Upper lobe of left lung (tissue), 6 donors: ENCODE measurements at places on chromosomes 7 and 10.
A peak's percentile ranks its signal among the peaks of the same experiment; 100 is the strongest.

- no peaks in the 10 kb centered on the region for H3K36me3 ChIP-seq
- no peak for DNase-seq
- H3K4me1 ChIP-seq = peaks cover 10% of the 10 kb centered on the region
- H3K4me3 ChIP-seq = no peak overlapping the region
- H3K27ac ChIP-seq = no peak overlapping the region
Measured at GRCh38 chr10:127576051-127576450, 26.9 kb downstream of the NPS start.

- H3K4me1 ChIP-seq = no peaks in the 10 kb centered on the region
- H3K36me3 ChIP-seq = no peaks in the 10 kb centered on the region
- H3K27ac ChIP-seq = no peak overlapping the region
- no peak for DNase-seq
Measured at GRCh38 chr7:142469696-142470543, 212.1 kb upstream of the PRSS58 start.

- no peak for DNase-seq
- no peaks in the 10 kb centered on the region for H3K36me3 ChIP-seq
- no peaks in the 10 kb centered on the region for H3K4me1 ChIP-seq
- H3K4me3 ChIP-seq = no peak overlapping the region
- no peaks in the 10 kb centered on the region for H3K27me3 ChIP-seq
Measured at GRCh38 chr10:118246332-118247295, 95.5 kb downstream of the FAM204A start.

- no peaks in the 10 kb centered on the region for H3K4me1 ChIP-seq
- H3K36me3 ChIP-seq = no peaks in the 10 kb centered on the region
- H3K4me3 ChIP-seq = no peak overlapping the region
- DNase-seq = no peak
Measured at GRCh38 chr7:126700807-126701604, 551.7 kb downstream of the GRM8 start.

DNA sequence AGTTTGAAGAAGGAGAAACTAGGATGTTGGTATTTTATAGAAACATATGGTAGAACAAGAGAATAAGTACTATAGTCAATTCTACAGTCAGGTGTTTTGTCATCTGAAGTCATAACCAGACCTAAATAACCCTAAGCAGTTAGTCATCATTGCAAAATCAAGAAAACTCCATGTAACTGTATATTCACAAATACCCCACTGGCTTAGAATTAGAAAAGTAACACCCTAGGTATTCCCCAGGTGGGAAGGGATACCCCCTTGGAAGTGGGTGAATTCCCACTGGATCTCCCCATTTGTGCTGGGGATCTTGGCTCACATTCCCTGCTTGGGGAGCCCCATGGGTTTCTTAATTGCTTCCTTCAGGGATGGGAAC is 45.9 kb upstream of the ITGB8 start:
- no peak overlapping the region for H3K4me3 ChIP-seq
- no peaks in the 10 kb centered on the region for H3K27me3 ChIP-seq
- no peaks in the 10 kb centered on the region for H3K36me3 ChIP-seq
- DNase-seq = no peak

GRCh38 chr7:31192986-31193385 is 140.9 kb downstream of the ADCYAP1R1 start:
- no peaks in the 10 kb centered on the region for H3K4me1 ChIP-seq
- no peaks in the 10 kb centered on the region for H3K36me3 ChIP-seq
- no peak overlapping the region for H3K4me3 ChIP-seq
- DNase-seq = peak; percentile 81
- no peak overlapping the region for H3K27ac ChIP-seq

DNA sequence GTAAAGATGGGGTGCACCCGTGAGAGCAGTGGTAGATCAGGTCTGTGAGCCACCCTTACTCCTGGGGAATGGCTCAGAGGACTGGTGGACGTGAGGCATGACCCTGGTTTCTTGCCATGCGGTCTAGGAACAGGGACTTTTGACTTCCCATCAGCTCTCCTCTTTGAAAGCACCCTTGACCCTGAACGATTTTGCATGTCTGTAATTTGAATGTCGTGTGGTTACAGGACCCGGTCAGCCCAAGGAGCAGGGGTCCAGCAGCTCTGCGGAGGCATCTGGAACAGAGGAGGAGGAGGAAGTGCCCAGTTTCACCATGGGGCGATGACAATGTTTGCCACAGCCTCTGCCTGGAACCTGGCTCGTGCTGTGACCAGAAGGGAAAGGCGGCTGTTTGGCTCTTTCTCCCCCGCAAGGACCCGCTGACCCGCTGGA is 8.6 kb upstream of the ORAI2 start:
- no peaks in the 10 kb centered on the region for H3K36me3 ChIP-seq
- DNase-seq = peak; percentile 62
- H3K4me1 ChIP-seq = peaks cover 3% of the 10 kb centered on the region
- H3K27ac ChIP-seq = peak overlapping the region; percentile 89

- no peak for DNase-seq
- H3K27ac ChIP-seq = no peak overlapping the region
- peaks cover 57% of the 10 kb centered on the region for H3K4me1 ChIP-seq
- no peak overlapping the region for H3K4me3 ChIP-seq
- no peaks in the 10 kb centered on the region for H3K36me3 ChIP-seq
- no peaks in the 10 kb centered on the region for H3K27me3 ChIP-seq
Measured at GRCh38 chr10:125114761-125115391, 45.5 kb downstream of the CTBP2 start.

- H3K4me1 ChIP-seq = no peaks in the 10 kb centered on the region
- H3K27me3 ChIP-seq = no peaks in the 10 kb centered on the region
- DNase-seq = peak; percentile 50
- H3K36me3 ChIP-seq = no peaks in the 10 kb centered on the region
- no peak overlapping the region for H3K4me3 ChIP-seq
Measured at GRCh38 chr10:93160829-93161228, 87.1 kb downstream of the CYP26A1 start.

GRCh38 chr10:92702301-92702916 is 12.7 kb downstream of the HHEX start:
- DNase-seq = no peak
- H3K4me3 ChIP-seq = no peak overlapping the region
- H3K27me3 ChIP-seq = no peaks in the 10 kb centered on the region
- H3K4me1 ChIP-seq = peaks cover 11% of the 10 kb centered on the region

DNA sequence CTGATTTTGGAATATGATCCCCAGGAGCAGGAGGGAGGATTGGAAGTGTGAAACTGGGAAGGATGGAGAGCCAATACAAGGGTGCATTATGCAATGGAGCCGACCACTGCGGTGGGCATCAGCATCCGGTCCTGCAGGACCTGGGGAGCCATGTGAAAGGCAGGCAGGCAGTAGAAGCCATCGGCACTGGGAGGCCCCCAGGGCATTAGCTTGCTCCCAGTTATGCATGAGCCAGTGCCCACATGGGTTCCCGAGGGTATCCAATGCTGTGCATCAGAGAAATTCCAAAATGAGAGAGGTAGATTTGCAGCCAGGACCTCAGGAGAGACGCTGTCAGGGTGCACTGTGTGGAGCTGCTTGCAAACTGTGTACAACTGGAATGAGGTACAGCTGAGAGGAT is 8.7 kb upstream of the KCP start:
- H3K4me3 ChIP-seq = no peak overlapping the region
- no peak overlapping the region for H3K27ac ChIP-seq
- peaks cover 24% of the 10 kb centered on the region for H3K4me1 ChIP-seq
- no peak for DNase-seq
- no peaks in the 10 kb centered on the region for H3K27me3 ChIP-seq

- no peak overlapping the region for H3K27ac ChIP-seq
- no peaks in the 10 kb centered on the region for H3K27me3 ChIP-seq
Measured at GRCh38 chr10:26310361-26310760, 93.8 kb downstream of the GAD2 start.

DNA sequence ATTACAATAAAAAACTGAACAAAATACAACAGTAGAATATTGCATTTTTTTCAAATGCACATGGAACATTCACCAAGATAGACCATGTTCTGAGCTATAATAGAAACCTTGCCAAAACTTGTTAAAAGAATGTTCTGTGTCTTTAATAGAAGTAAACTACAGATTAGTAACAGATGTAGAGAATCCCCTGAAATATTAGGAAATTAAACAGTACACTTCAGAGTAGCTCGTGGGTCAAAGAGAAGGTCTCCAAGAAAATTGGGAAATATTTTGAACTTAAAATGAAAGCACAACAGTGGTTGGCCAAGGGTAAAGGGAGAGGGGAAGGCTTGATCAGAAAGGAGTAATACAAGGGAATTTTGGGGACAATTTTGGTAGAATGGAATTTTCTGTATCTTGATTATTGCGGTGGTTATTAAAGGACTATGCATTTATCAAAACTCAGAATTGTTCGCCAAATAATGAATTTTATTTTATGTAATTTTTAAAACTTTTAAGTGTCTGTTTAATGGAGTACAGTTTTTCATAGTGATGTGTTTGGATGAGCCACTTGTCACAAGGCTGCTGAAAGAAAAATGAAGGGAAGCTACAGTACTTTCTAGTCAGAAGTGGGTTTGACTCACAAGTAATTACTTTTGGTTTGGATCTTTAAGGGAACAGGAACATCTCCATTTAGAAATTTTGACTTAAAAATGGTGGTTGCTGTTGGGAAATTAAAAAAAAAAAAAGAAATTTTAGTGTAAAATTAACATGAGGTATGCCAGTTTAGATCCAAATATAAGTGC is 10.2 kb downstream of the PLEKHA8 start:
- H3K4me3 ChIP-seq = no peak overlapping the region
- no peak for DNase-seq
- H3K27me3 ChIP-seq = no peaks in the 10 kb centered on the region
- no peaks in the 10 kb centered on the region for H3K4me1 ChIP-seq

DNA sequence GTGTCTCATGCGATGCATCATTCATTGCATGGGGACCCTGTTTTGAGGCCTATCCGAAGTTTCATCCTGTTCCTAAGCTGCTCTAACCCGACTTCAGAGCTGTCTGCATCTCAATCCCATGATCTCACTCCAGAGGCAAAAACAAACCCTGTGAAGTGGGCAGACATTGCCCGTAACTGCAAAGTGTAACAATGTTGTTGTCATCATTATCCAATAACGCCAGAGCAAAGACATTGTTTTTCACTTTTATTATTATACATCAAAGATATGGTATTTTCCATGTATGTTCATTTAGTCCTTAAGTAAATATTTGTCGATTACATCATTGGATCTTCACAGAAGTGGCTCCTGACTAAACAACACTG is 246.7 kb downstream of the KLF6 start:
- H3K27me3 ChIP-seq = no peaks in the 10 kb centered on the region
- H3K36me3 ChIP-seq = no peaks in the 10 kb centered on the region
- H3K27ac ChIP-seq = no peak overlapping the region
- no peak overlapping the region for H3K4me3 ChIP-seq

- no peaks in the 10 kb centered on the region for H3K4me1 ChIP-seq
- no peak for DNase-seq
- H3K4me3 ChIP-seq = no peak overlapping the region
- no peaks in the 10 kb centered on the region for H3K36me3 ChIP-seq
Measured at GRCh38 chr7:88169717-88170320, 50.0 kb downstream of the SRI start.

DNA sequence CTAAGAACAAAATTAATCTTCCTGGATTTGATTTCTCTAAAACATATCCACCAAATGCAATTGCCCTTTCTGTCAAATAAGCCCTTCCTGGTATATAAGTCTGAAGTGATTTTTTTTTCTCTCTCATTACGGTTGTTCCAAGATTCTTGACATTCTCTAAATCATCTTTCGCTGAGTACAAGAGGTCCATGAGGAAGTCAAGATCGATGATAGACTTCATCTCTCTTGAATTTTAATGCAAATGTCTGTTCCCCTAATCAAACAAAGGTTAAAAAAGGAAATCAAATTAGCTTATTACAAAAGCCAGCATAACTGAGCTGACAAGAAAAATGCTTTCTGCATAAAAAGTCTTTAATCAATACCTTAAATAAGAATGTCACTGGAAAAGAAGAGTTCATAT is 77.4 kb upstream of the ITGB1 start:
- no peaks in the 10 kb centered on the region for H3K27me3 ChIP-seq
- H3K4me1 ChIP-seq = no peaks in the 10 kb centered on the region
- DNase-seq = no peak

DNA sequence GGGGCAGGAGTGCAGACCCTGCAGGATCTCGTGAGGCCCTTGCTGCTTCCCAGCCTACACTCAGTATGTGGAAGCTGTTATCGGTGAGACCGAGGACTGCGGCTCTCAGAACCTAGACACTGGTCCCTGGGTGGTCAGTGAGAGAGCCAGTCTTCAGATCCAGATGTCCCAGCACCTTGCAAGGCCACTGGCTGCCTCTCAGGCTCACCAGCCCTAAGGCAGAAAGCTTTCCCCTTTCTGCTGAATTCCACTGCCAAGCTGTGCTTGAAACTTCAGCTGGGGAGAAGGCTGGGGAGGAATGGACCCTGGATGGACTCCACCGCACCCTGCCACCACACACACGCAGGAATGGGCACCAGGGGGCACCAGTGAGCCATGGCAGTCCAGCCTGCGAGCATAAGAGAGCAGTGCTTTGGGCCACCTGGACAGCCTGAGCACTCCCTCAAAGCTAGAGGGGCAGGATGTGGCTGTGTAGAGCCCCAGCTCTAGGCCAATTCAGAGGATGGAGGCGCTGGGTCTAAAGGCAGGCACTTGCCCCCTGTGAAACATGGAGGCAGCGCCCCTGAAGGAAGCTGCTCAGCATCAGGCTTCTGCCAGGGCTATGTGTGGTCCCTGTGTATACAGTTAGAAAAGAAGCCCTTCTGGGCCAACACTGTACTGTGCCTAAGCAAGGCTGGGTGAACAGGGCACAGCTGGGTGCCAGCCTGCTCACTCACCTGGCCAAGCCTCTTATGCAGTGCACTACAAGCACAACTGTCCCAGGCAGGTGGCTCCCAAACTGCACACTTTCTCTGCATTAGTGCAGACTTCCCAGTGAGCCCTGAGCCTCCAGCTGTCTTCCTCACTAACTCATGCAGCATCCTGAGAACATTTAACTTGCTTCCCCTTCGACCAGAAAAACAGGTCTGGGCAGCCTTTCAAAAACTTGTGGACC is 21.6 kb downstream of the TMEM72 start:
- no peak overlapping the region for H3K4me3 ChIP-seq
- DNase-seq = peak; percentile 91
- H3K27ac ChIP-seq = no peak overlapping the region
- H3K4me1 ChIP-seq = peaks cover 13% of the 10 kb centered on the region
- H3K36me3 ChIP-seq = no peaks in the 10 kb centered on the region

DNA sequence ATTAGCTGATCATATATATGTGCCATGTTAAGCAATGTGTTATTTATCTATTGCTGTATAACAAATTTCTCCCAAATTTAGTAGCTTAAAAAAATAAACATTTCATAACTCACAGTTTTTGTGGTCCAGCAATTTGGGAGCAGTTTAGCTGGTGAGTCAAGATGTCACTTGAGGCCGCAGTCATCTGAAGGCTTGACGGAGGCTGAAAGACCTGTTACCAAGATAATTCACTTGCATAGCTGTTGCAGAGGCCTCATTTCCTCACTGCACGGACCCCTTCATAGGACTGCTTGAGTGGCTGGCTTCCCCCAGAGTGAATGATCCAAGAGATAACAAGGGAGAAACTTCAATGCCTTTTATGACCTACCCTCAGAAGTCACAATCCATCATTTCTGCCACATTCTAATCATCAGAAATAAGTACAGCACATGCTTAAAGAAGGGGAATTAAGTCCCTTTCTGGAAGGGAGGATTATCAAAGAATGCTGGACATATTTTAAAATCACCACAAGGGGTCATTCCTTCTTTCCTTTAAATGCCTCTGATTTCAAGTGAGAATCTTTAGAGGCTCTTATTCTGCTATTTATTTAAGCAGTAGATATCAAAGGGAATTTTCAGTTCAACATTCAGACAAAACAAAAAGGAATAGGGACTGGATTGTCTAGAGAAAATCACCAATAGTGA is 10.5 kb upstream of the SRPK2 start:
- H3K36me3 ChIP-seq = no peaks in the 10 kb centered on the region
- H3K4me1 ChIP-seq = peaks cover 4% of the 10 kb centered on the region
- no peak overlapping the region for H3K4me3 ChIP-seq
- no peak for DNase-seq
